ENCODE measurements at places on chromosomes 11 and 22. TPM values are rescaled to one million over a fixed set of nuclear protein-coding genes. Genes with fewer than 3 reads are reported as not detected.

GRCh38 chr11:36500315-36500721 is 9.8 kb downstream of the TRAF6 start:
- DNase-seq, result peak; percentile 94

- peak; percentile 88 for DNase-seq
These were observed 2.2 kb upstream of the C11orf16 start for GRCh38 chr11:8934742-8935488.

GRCh38 chr11:113401718-113402117 is 14.1 kb downstream of the ANKK1 start:
- peak; percentile 47 for DNase-seq

DNA sequence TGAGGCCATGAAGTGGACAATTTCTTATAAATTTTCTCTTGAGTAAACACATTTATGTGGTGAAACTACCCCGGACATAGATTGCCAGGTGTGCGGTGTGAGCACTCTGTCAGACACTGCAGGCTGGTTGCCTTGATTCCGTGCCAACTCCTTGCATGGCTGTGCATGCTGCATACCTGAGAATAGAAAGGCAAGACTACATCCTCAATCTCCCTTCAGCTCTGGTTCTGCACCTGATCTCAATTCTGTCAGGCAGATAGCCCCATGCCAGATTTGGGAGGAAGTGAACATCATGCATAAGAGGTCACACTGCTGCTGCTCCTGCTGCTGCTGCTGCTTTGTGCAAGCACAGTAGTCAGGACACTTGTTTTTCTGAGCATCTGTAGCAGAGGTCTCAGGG is 42.5 kb upstream of the DEUP1 start:
- no peak for DNase-seq

The OR8I2 gene
- not detected for total RNA-seq

The CLNS1A gene
- total RNA-seq, result 101 TPM

The CCDC15 gene
- total RNA-seq, result 0.97 TPM

- peak; percentile 3 for DNase-seq
These were observed 1425.8 kb downstream of the TBC1D22A start for GRCh38 chr22:48188231-48188721.

Data from GM23248 (cell line).